AG04450 (cell line): ENCODE measurements at places on chromosomes 12 and 14. TPM values are rescaled to one million over a fixed set of nuclear protein-coding genes. Genes with fewer than 3 reads are reported as not detected.

TRPV4 gene
- 5.2 and 6.8 TPM in 2 replicates for polyA plus RNA-seq

DNA sequence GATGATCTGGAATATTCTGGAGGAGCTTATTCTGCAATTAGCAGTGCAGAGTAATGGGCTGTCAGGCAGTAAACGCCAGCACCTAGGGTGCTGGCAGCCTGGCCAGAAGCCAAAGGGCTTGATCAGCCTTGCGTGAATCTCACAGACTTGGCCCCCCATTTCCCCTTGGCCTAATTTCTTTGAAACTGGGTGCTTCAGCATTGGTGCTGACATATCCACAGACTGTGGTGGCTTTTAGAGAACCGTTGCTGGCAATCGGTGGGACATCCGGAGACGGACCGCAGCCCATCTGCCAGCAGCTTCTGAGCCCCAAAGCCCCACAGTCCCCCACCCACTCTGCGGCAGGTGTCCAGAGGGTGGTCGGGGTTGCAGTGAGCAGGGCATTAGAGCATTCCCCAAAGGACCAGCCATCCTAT, 157.1 kb downstream of the CALM1 start:
- DNase-seq, result no peak

DNA sequence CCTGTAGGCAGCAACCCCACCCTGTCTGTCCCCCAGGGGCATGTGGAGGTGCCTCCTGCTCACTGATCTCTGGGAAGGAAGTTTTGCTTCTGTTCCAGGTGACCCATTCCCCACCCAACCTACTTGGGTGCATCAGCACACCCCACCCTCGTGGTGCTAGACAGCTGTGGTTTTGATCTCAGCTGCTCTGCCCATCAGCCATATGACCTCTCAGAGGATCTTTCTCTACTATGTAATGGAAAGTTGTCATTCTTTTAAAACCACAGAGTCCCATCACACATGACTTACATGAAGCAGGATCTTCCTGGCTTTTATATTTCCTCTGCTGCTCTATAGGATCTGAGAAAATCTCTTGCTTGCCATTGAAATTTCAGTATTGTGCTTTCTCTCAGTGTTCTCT, 13.5 kb upstream of the KRT82 start:
- no peak for DNase-seq

- DNase-seq, result no peak
Measured at GRCh38 chr12:10389904-10390303, at the start of gene KLRK1. Gene KLRK1 (minus strand): TSS chr12:10390041. CDS start chr12:10388810, 1,231 bp downstream.

MAP1LC3B2 gene
- 3.1 and 3.8 TPM in 2 replicates for polyA plus RNA-seq

- DNase-seq, result no peak
Measured at GRCh38 chr12:108948367-108948766, 68.5 kb downstream of the DAO start.
